ENCODE measurements at places on chromosomes 2 and 18. TPM values are rescaled to one million over a fixed set of nuclear protein-coding genes. Genes with fewer than 3 reads are reported as not detected.
A peak's percentile ranks its signal among the peaks of the same experiment; 100 is the strongest.

DNA sequence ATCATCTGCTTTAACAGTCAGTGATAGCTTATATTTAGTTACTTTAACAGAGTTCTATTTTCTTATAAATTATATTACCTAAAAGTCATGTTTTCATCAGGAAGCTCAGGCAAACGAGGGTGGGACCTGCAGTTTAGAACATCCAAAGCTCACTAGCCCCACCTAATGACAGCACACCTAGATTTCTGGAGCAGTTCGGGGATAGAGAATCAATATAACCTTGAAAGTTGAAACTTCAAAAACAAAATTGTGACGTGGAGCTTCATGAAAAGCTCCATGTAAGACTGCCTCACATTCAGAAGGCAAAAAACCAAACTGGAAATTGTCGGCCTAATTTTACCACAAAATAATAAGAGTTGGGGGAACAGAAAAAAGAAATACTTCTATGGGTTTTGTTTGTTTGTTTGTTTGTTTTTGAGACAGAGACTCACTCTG lies 185.9 kb upstream of the CCDC150 start:
- peak; percentile 34 for DNase-seq

DNA sequence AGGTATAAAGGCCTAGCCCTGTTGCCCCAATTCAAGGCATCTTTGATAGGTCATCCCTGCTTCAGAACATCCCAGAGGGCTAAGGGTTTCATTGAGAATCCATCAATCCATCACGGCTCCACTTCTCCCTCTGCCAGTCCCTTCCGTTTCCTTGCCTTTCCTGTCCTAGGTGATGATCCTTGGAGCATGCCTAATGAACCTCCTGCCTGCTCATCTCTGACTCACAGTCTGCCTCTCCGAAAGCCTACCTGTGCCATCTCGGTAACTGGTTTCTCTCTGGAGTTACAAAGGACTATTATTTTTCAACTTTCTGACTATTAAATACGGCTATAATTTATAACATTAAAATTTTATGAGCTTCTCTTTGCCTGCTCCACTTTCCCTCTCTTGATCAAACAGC lies 36.7 kb upstream of the OSBPL6 start:
- DNase-seq = no peak

DNA sequence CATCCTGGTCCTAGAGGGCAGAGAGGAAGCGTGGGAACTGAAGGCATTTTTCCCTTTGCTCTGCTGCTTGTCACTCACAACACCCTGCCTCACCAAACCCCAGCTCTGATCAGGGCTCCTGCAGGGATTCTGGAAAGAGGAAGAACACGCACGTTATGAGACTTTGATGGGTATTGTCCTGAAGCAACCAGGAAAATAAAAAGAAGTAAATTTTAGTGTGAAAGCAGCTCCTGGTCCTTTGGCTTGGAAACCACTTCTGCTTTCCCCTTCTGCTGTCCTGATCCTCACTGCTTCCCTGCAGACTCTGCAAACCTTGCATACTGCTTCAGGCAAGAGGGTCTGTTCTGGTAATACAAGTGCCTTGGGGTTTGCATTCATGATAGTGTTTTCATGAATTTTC lies 164.1 kb downstream of the SLC8A1 start:
- no peak for DNase-seq

DNA sequence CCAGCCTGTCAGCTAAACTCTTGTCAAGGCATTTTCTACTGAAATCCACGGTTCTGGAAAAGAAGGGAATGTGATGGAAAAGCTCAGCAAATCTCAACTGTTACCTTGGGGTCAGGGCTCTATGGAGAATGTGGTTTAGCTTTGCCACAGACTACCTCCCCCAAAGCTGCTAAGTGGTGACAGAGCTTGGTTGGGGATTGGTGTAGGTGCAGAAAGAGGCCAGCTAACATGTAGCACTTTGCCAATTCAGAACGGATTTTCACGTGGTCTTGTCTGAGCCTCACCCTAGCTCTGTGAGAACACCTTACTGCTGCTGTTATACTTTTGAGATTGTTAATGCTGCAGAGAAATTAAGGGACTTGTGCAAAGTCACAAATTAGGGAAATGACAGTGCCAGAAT lies 331.1 kb downstream of the RND3 start:
- no peak for DNase-seq

Gene C2orf92
- 5.6 TPM for polyA plus RNA-seq

Gene CFAP65
- polyA plus RNA-seq = 1.7 TPM

Gene VIL1
- under 0.01 TPM for polyA plus RNA-seq
